ENCODE measurements at places on chromosomes 2 and 18.

DNA sequence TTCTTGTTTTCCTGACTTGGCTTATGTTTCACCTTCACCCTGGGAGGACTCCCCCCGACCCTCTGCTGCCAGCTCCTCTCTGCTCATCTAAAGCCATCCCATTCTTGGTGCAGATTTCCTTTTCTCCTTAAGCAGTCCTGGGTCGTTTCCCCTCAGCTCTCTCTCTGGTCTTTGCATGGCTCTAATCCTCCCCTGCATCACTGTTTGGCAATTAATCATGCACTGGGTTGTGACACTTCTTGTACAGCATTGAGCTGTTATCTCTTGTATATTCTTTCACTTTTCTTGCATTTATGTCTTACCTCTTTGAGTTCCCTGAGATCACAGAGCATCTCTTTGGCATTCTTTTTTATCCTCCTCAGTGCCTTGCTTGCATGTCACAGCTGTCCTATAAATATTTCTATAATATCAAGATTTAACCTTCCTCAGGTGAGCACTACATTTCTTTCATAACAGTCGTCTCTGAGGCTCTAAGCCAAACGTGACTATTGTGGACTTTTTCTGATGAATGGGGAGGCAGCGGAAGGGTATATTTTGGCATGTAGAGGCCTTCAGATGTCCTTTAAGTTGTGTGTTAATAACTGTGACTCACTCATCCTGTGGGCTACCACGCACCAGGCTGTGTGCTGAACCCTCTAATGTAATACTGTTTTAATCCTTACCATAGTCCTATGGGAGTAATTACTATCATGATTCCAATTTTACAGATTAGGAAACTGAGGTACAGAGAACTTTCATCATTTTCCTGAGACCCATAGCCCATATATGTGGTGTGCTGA, 507.5 kb downstream of the SLC4A3 start:
- DNase-seq: no peak

- DNase-seq: no peak
Measured at GRCh38 chr2:136246086-136246669, 128.2 kb upstream of the CXCR4 start.

- DNase-seq: no peak
Measured at GRCh38 chr2:13542642-13543041, 825.9 kb downstream of the TRIB2 start.

GRCh38 chr18:53567929-53568574, 656.4 kb downstream of the MBD2 start:
- DNase-seq: peak; percentile 37

- peak; percentile 64 for DNase-seq
Measured at GRCh38 chr2:26245231-26245732, 543 bp downstream of the HADHB start.
